ENCODE measurements at places on chromosomes 7 and 10. TPM values are rescaled to one million over a fixed set of nuclear protein-coding genes. Genes with fewer than 3 reads are reported as not detected.

- DNase-seq: no peak
These were observed 90.9 kb upstream of the WDR11 start for GRCh38 chr10:120760253-120760652.

DNA sequence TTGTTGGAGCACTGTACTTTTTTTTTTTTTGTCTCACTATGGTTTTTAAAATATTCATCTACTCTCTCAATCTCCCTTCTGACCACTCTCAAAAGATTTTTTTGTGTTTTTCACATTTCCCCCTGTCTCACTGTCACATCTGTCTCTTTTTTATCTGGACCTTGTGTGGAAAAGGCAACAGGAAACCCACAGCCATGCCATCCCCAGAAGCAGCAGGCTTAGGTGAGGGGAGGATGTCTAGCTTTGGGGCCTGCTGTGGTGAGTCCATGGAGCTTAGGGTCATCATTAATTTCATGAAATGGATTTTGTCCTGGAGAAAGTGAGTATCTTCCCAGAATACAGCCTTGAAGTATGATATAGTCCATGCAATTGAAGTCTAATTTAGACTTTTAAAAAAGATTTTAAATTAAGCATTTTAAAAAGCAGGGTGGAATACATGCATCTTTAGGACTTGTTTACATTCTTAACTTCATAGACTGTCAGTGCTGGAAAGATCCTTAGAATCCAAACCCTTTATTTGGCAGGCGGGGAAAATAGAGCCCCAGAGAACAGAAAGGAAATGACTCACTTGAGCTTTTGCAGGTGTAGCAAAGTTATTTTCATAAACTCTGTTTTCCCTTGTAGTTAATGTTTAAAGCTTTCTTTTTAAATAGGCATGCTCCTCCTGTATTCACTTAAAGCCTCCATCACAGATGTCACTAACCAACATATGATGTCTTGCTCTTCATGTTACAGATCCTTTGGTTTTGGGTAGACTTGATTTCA lies 25.1 kb downstream of the MINDY4 start:
- DNase-seq: no peak

GRCh38 chr7:139603896-139604295 lies 80.4 kb downstream of the CLEC2L start:
- no peak for DNase-seq

- DNase-seq: no peak
These were observed 70.6 kb downstream of the PTPRE start for GRCh38 chr10:127977357-127978009.

TMEM236 gene
- total RNA-seq: 0.05 TPM

Measured in CD4-positive, alpha-beta T cell (primary cell).